ENCODE measurements at places on chromosomes 7 and 10. TPM values are rescaled to one million over a fixed set of nuclear protein-coding genes. Genes with fewer than 3 reads are reported as not detected.
A peak's percentile ranks its signal among the peaks of the same experiment; 100 is the strongest.

DNA sequence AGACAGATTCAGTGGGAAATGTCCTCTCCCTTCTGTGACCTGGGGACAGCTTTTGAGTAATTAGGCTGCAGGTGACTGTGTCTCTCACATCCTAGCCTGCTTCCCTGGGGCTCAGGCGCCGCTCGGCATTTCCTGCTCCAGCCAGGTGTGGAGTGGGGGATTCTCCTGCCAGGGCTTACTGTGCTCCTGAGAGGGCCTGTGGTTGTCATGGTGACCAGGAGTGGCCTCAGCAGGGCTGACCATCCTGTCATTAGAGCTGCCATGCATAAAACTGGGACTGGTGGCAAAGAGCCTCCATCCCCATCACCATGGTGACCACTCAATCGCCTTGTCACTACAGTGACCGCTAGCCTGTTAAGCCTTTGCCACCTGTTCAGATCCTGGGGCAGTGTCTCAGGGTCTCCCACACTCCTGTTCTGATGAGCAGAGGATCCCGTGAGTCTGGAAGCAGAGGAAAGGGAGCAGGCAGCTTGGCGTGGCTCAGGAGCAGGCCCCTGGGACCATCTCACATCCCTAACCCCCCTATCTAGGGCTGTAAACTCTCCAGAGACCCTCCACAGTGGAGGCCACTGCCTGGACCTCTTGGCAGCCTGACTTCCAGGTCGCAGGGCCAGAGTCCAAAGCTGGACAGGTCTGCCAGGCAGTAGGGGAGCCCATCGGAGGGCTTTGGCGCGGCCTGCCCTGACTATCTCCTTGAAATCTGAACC, at the start of gene GCK:
TSS of gene GCK (minus strand) at position 154 of the 707 bp plus-strand sequence. CDS start 486 bp downstream, outside the sequence.
- no peak for DNase-seq
- no peak within 1 kb of the TSS for H3K4me3 ChIP-seq
- H3K36me3 ChIP-seq, result no peaks in the 10 kb centered on the region

Gene WBP1L
- 73.6 TPM for total RNA-seq

- H3K27ac ChIP-seq, result no peak overlapping the region
- H3K27me3 ChIP-seq, result no peaks in the 10 kb centered on the region
- no peaks in the 10 kb centered on the region for H3K4me1 ChIP-seq
- no peak for DNase-seq
- no peak overlapping the region for H3K4me3 ChIP-seq
Measured at GRCh38 chr10:67385566-67385965, 310.4 kb downstream of the CTNNA3 start.

Gene BTBD16
- not detected for total RNA-seq

DNA sequence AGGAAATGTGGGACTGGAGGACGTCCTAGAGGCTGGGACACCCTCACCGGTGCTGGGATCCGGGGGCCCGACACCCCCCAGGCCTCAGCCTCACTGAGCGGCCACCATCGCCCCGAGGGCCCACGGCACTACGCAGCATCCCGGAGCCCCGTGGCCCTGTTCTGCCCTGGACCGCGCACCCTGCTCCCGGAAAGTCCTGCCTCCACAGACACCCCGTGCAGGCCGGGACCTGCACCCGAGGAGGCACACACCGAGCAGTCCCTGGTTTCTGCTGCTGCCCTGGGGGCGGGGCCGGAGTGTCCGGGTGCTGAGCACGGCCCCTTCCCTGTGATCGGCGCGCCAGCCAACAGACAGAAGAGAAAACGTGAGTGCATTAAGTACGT, 18.1 kb upstream of the KNDC1 start:
- no peaks in the 10 kb centered on the region for H3K27me3 ChIP-seq
- no peak overlapping the region for H3K4me3 ChIP-seq
- no peaks in the 10 kb centered on the region for H3K4me1 ChIP-seq
- H3K36me3 ChIP-seq, result no peaks in the 10 kb centered on the region
- no peak for DNase-seq

- no peak overlapping the region for H3K27ac ChIP-seq
- H3K4me3 ChIP-seq, result no peak overlapping the region
- H3K27me3 ChIP-seq, result no peaks in the 10 kb centered on the region
- DNase-seq, result no peak
Measured at GRCh38 chr7:3075441-3075840, 31.8 kb upstream of the CARD11 start.

DNA sequence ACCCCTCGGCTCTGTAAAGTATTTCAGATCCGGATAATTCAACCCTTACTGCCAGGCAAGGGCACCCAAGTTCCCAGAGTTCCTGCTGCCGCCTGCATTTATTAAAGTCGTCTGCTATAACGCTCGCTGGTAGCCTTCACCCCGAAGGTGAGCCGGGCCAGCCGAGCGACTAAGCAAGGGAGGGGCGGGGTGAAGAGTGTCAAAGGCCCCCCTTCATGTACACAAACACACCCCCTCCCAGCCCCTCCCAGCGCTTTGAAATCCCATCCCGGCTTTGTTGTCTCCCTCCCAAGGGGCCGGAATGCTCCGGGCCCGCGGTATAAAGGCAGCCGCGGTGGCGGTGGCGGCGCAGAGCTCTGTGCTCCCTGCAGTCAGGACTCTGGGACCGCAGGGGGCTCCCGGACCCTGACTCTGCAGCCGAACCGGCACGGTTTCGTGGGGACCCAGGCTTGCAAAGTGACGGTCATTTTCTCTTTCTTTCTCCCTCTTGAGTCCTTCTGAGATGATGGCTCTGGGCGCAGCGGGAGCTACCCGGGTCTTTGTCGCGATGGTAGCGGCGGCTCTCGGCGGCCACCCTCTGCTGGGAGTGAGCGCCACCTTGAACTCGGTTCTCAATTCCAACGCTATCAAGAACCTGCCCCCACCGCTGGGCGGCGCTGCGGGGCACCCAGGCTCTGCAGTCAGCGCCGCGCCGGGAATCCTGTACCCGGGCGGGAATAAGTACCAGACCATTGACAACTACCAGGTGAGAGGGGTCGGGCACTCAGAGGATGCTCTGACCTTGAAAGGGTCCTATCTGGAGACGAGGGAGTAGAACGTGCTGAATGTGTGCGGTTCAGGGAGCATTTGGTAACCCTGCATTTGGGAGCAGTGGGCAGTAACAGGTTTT, at the start of gene DKK1:
TSS of gene DKK1 (plus strand) at position 349 of the 889 bp plus-strand sequence. CDS start at position 503, 154 bp downstream.
- H3K4me1 ChIP-seq, result peaks cover 31% of the 10 kb centered on the region
- peak within 1 kb of the TSS; percentile 93 for H3K27ac ChIP-seq
- peak within 1 kb of the TSS; percentile 89 for H3K4me3 ChIP-seq

GRCh38 chr7:30617359-30617758, 22.7 kb downstream of the GARS1 start:
- DNase-seq, result no peak
- no peak overlapping the region for H3K27ac ChIP-seq
- peaks cover 8% of the 10 kb centered on the region for H3K4me1 ChIP-seq
- H3K36me3 ChIP-seq, result peaks cover 86% of the 10 kb centered on the region
- no peak overlapping the region for H3K4me3 ChIP-seq

Gene CASD1
- total RNA-seq, result 9.9 TPM

DNA sequence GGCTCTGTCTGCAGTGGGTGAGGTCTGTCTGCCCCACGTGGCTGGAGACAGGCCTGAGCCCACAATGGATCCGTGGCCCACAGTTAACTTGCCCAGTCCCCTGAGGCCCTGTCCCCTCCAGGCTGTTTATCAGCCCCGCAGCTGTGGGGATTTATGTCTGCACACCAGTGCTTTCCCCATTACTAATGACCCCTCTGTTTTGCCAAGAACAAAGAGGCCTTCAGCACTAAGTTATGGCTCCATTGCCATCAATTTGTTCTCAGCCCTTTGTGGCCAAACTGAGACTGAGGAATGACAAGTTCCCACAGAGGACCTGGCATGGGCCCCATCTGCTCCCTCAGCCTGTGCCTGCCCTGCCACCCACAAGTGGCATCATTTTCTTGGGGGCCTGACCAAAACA, 138.2 kb downstream of the C10orf105 start:
- H3K27me3 ChIP-seq, result peaks cover 4% of the 10 kb centered on the region

- DNase-seq, result no peak
- no peak overlapping the region for H3K27ac ChIP-seq
- peaks cover 7% of the 10 kb centered on the region for H3K36me3 ChIP-seq
- no peaks in the 10 kb centered on the region for H3K4me1 ChIP-seq
- no peaks in the 10 kb centered on the region for H3K27me3 ChIP-seq
Measured at GRCh38 chr10:59843748-59844147, 62.6 kb downstream of the CCDC6 start.
